Stimulated activated naive CD4-positive, alpha-beta T cell (primary cell): ENCODE measurements at places on chromosomes 5 and 9.

DNA sequence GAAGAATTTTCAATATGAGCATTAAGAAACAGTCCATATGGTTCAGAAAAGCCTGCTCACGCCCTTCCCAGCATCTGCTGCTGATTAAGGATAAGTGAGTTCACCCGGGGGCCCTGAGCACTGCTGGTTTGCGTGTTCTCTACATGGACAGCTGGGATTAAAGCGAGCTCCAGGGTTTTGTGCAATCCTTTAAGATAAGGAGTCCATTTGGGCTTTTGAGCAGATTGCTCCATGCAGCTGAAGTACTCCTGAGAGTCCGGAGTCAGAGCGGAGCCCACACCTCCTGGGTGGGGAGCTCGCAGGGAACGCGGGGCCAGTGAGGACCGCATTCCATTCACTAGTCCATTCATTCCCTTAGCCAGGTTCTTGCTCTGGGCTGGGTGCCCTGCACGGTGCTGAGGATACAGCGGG, 149.3 kb upstream of the COL5A1 start:
- DNase-seq, result no peak

DNA sequence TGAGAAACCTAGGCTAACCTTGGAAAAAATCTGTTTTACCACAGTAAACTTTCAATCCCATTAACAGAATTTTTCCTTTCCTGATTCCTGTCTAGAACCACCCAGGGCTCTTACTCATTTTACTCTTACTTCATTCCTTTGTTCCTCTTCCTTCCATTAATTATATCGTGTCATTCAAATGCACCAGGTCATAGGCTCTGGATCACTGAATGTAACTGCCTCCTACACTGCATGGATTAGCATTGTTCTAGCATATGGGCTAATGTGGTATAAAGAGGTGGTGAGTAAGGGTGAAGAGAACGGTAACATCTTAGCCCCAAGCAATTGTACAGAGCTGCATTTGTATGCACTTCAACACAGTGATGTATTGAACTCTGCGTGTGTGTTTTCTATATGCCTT, 49.5 kb upstream of the SPINK5 start:
- DNase-seq, result no peak

DNA sequence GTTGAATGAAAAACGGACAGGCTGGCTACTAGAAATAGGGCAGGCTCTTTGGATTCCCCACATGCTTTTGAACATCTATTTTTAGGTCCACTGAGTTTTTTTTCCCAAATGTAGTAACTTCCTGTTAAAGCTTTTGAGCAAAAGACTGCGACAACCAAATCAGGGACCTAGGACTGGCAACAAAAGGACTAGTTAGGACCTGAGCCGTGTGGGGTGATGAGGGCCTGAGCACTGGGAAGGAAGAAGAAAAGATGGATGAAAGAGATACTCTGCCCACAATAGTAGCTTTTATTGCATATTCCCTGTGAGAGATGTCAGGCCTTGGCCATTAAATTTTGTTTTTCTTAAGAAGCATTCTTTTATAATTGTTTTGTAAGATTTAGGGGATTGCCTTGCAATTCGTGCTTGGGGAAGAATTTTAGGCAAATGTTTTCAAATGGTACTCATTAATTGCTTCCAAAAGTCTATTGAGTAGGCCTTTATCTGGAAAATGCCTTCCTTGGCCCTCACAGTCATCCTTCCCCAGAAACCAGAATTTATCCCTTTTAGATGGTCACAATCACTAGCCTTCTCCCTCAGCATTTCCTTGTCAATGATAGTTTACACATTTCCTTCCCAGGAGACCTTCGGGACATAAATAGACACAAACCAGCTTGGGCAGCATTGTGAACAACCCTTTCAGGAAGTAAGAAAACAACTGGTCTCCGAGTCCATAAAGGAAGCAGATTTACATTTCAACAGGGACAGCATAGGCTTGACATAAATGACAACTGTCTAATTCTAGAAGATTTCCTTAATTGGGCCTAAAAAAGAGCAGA, 166.5 kb downstream of the RMI1 start:
- no peak for DNase-seq

- DNase-seq, result no peak
These were observed 82.9 kb downstream of the PTCD2 start for GRCh38 chr5:72402959-72403628.

DNA sequence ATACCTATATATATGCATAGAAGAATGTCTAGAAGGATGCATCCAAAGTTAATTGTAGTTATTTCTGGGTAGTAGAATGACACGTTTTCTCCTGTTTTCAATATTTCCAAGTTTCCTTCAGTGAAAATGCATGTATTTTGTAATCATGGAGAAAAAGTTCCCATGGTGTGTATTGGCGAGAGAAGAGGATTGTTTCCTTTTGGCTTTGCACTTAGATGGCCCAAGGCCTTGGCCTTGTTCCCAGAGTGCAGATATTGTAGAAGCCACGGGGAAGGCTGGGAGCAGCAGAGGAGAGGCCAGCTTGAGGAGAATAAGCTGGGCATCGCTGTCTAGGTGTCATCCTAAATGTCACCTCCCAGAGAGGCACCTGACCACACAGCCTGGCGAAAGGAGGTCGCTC, 44.0 kb downstream of the IRF1 start:
- no peak for DNase-seq

DNA sequence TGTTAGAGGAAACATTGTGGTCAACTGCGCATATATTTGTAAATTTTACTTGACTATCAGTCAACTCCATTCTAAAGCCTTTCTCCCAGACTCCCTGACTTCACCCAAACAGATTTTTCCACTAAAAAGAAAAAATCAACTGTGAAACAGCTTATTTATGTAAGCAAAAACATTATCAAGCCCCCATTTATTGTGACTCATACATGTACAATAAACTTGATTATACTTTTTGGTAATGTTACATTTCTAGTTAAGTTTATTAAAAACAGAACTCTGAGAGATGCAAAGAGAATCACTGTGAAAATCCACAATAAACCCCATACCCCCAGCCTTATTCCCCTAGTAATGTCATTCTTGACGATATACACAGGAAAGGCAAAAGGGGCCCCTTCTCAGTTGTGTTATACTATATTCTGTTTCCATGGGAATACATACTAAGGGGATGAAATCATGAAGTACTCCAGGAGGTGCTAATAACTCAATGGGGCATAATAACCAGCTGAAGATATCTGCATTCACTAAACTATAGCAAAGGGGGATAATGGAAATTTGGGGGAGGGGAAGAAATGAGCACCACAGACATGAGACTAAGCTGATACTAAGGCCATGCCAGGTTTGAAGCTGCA, 616.0 kb downstream of the ACTL7B start:
- DNase-seq, result no peak

- DNase-seq, result no peak
These were observed 679.8 kb upstream of the FTMT start for GRCh38 chr5:121171834-121172233.

- DNase-seq, result no peak
These were observed 378 bp downstream of the DROSHA start for GRCh38 chr5:31531543-31531887.

- no peak for DNase-seq
These were observed 55.2 kb downstream of the PSMB7 start for GRCh38 chr9:124359855-124360678.

DNA sequence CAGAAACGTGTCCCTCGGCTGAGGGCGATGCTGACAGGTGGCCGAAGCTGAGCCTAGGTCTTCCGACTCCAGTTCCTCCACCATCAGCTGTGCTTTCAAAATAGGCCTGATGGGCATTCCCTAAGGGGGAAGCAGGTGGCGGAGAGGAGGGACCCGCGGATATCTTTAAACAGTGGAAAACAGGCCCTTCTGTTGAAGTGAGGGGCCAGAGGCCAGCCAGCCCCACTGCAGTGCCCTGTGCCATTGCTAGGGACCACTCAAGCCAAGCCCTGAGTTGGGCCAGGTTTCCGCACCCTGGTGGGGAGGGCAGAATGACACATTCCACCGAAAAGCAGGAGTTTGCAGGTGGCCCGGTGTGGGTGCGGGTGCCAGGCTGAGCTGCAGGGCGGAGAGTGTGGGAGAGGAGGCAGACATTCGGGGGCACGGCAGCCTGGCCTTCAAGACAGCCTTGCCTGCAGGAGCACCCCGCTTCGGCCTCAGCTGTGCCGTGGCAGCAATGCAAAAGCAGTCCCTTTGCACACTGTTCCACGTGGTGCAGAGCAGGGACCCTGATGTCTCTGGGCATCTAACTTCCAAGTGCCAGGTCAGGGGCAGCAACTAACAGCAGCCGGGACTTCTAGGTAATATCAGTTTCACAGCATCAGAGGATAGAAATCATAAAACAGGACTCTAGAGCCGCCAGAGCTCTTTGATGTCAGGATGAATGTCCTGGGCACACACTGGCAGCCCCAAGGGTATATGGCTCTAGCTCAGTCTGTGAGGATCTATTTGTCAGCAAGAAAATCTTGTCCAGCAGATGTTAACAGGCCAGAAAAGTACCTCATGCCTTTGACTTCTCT, 17.2 kb downstream of the HNRNPH1 start:
- DNase-seq, result no peak

GRCh38 chr9:35912791-35913400, 3.6 kb downstream of the SPAAR start:
- DNase-seq, result no peak

DNA sequence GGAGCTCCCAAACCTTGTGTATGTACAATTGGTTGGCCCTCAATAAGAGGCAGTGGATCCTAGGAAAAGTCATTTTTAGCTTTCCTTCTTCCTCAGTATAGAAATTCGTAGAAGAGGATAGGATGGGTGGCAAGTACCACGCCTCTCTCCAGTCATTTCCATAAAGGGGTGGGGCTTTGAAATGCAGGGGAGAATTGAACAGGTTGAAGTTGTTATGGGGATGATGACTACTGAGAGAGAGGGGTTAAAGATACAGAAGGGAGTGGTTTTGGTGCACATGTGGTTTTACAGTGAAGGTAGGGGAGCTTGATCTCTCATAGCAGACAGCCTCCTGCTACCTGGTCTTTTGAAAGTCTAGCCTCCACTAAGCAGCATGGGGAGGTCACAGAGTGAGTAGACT, 54.4 kb upstream of the FAM120AOS start:
- no peak for DNase-seq

DNA sequence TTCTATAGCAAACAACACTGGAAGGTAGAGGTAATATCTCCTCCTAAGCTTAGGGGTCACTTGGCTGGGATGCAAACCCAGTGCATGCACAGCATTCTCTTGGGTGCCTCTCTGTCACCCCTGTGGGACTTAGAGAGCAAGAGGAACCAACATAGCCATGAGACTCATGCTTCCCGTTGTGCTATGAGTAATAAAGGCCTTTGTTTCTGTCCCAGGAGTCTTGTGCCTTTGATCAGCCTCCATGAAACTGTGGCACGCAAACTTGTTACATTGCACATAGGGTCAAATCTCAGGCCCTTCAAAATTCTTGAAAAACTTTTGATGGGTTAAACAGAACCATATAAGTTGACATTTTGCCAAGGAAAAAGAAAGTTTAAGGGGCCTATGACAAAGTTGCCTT, 272.8 kb downstream of the TAF11L14 start:
- no peak for DNase-seq

DNA sequence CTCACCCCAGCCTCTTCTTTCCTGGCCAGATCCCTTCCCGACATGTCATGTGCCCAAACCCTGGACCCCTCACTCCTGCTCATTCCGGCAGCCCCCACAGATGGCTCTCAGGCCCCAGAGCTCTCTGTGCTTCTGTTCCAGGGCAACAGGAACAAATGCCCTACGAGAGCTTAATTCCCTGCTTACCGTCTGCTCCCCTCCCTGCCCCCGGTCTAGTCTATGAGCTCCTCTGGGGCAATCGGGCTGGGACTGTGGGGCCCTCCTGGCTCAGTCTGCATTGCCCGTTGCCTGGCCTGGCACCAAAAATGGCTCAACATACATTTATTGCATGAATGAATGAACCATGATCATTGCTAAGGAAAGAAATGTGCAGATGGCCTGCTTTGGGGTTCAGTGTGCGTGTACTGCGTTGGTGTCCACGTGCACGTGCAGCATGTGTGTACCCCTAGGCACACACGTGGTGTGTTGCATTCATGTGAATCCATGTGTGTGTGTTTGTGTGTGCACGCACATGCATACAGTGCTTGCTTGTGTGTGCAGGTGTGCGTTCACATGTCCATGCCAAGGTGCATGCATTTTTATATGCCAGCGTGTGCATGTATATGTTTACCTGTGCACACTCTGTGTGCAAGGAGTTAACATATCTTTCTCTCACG, 201.2 kb upstream of the IER5L start:
- no peak for DNase-seq

- DNase-seq, result no peak
These were observed 93.1 kb upstream of the IFNK start for GRCh38 chr9:27430750-27431535.

- no peak for DNase-seq
These were observed 1767.6 kb upstream of the NUDT12 start for GRCh38 chr5:105330185-105330584.

- no peak for DNase-seq
These were observed 109.4 kb downstream of the MAT2B start for GRCh38 chr5:163614787-163615186.

GRCh38 chr5:42992088-42992879, 47.8 kb downstream of the ANXA2R start:
- peak; percentile 83 for DNase-seq

DNA sequence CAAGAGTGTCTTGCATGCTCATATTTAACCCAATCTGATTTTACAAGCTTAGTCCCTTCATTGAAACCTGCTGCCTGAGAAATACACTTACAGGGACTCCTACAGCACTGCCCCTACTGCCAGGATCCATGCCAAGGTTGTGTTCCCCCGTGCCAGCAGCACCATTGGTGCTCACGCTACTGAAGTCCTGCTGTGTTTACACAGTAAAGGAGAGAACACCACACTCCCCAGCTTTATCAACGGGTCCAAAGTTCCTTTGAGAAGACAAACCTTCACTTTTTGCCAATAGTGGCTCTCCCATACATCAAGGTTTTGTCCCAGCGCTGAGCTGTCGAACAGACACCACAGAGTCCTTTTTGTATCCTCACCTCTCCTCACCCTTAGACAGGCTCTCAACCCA, 155.1 kb upstream of the WWC1 start:
- no peak for DNase-seq

GRCh38 chr5:173499471-173500212, 116.8 kb downstream of the BOD1 start:
- DNase-seq, result no peak

DNA sequence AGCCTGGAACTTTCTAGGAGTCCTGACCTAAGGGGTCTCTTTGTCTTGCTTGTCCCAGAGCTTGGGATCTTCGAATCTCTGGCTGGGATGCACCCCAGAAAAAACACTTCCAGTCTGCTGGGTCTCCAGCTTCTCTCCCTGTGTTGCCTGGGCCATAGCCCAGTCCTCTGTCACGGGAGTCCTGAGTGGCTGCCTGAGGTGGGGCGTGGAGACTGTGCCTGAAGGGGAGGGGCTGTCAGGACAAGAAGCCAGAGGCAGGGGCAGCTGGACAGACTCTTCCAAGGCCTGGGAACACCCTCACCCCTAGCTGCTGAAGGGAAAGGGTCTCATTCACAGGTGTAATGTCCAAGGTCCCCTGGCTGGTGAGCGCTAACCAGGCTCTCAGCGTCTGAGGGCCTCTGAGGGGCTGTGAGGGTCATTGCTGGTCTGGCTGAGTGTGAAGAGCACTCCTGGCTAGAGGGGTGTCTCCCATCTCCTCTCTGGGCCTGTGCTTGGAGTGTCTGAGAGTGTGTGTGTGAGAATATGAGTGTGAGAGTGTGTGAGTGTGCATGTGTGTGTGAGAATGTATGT, 20.4 kb upstream of the COL27A1 start:
- no peak for DNase-seq

GRCh38 chr5:58717303-58718007, 134.6 kb downstream of the RAB3C start:
- DNase-seq, result no peak
